CD4-positive, alpha-beta T cell treated with Interleukin-15 for 4 hours (primary cell): ENCODE measurements at places on chromosomes 7 and 10.

DNA sequence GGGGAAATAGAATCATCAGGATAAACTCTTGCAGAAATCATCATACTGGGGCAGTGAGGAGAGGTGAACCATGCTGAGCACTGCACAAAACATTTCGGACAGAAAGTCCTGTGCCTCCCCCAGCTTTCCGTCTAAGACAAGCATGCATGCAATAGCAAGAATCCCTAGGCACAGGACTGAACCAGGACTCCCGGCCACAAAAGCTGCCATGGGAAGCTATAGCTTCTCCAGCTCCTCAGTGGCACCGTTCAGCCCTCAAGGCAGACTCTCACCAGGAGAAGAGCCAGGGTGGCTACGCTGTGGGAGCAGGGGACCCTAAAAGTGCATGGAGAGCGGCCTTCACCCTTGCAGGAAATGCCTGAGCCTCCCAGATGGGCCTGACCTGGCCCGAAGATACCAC is 70.8 kb downstream of the ASB13 start:
- DNase-seq, result no peak

DNA sequence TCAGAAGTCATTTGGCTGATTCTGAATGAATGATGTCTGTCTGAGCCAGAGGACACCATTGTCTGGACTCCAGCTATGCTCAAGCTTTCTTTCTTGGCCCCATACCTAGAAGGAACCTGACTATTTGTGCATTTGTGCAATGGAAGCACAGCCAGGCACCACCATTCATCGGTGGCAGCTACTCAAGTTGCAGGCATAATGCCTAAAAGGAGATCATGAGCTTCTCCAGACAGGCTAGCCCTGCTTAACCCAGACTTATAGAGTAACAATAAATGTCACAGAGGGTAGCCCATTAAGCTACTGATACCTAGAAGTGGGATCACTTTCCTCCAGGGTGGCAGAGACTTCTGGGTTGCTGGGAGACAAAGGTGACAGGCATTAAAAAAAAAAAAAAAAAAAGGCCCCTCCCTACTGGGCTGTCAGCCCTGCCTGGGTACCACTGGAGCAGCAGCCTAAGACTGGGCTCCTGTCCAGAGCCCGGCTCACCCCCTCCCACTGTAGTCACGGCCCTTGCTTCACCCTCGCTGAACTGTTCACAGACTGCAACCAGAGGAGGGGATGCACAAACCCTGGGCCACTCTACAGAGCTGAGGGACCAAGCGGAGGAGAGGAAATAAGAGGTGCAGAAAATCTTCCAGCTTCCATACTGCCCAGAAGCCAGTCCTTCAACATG is 75.4 kb upstream of the ATP6V0A4 start:
- DNase-seq, result no peak

GRCh38 chr7:31858055-31858454 is 171.0 kb downstream of the PPP1R17 start:
- no peak for DNase-seq

GRCh38 chr7:42238709-42239366 is 1.8 kb upstream of the GLI3 start:
- DNase-seq, result no peak

- peak; percentile 86 for DNase-seq
These were observed 1.4 kb downstream of the MYO1G start for GRCh38 chr7:44977304-44977958.
